ENCODE measurements at places on chromosomes 2 and 18.
A peak's percentile ranks its signal among the peaks of the same experiment; 100 is the strongest.

GRCh38 chr2:238947920-238948710 lies 100.2 kb downstream of the TWIST2 start:
- no peak for DNase-seq

GRCh38 chr2:196652869-196653268 lies 13.4 kb downstream of the CCDC150 start:
- DNase-seq: no peak

GRCh38 chr18:70405052-70405451 lies 116.2 kb downstream of the SOCS6 start:
- no peak for DNase-seq

DNA sequence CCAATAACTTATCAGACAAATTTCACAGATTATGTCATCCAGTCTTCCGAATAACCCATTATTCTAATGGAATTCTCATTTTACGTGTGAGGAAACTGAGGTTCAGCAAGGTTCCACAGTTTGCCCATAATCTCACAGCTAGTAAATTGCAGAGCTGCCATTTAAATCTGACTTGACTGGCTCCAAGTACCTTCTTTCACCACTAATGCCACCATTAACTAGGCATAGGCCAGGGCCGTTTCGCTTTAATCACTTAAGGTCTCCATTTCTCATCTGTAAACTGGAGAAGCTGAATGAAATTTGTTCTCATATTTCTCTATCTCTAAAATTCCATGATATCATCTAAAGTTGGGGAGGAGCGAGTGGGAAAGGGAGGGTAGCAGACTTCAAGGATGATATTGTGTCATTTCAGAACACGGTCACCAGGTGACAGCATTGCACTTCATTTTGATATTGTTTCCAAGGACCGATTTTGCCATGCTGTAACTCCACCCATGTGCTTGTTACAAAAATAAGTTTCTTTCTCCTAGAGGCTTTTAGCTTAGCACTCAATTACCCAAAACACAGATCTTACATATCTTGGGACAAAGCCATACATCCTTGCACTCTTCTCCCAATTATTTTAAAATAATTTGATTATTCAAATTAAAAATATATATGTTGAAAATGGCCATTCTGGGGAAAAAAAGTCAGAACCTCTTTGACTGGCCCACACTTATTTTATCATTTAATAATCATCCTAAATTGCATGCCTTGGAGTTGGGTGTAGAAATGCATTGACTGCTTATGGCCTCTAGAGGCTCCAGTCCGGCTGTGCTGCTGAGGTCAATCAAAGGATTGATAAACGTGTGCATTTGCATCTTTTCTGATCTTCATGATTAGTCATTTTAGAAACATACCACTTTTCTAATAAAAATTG lies 123.8 kb downstream of the AKAIN1 start:
- peak; percentile 43 for DNase-seq

GRCh38 chr2:26627350-26628105 lies 13.6 kb downstream of the CIB4 start:
- DNase-seq: no peak

DNA sequence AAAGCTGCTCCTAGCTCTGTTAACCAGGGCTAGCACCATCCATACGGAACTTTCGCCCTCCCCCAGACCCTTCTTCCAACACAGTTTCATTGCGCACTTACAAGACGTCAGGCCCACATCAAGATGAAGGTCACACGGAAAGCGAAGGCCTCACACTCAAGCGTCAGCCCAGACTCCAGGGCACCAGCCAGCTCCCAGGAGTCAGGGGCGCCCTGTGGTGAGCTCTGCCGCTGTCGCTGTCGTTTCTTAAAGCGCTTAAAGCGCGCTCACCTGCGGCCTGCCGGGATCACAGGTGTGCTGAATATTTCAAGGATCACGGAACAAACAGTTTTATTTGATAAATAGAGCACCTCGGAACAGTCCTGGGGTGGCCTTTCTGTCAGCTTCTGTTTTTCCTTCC lies 163.1 kb downstream of the CDH20 start:
- DNase-seq: no peak

DNA sequence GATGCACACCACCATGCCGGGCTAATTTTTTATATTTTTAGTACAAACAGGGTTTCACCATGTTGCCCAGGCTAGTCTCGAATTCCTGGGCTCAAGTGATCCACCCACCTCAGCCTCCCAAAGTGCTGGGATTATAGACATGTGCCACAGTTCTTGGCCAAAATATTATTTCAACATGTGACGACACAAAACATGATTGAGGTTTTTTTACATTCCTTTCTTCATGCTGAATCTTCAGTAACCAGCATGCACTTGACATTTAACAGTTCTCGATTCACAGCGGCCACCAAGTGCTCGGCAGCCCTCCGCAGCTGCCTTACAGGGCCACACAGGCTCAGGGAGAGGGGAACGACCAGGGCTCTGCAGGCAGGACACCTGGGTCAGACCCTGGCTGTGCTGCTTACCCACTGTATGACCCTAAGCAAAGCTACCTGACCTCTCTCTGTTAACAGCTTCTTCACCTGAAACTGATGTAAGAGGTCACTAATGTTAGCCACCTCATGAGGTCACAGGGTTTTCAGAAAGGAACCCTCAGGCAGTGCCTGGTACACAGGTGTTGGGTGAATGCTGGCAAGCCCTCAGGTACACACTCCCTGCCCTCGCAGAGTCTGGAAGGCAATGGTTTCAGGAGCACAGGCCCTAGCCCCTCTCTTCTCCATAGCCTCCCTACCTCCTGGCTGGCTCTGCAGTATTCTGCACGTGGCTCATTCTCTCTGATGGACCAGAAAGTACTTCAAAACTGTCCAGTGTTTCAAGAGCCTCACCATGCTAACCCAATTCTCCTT lies 25.7 kb downstream of the TUBB6 start:
- no peak for DNase-seq

GRCh38 chr2:102736110-102736409 lies 25.8 kb upstream of the TMEM182 start:
- no peak for DNase-seq

DNA sequence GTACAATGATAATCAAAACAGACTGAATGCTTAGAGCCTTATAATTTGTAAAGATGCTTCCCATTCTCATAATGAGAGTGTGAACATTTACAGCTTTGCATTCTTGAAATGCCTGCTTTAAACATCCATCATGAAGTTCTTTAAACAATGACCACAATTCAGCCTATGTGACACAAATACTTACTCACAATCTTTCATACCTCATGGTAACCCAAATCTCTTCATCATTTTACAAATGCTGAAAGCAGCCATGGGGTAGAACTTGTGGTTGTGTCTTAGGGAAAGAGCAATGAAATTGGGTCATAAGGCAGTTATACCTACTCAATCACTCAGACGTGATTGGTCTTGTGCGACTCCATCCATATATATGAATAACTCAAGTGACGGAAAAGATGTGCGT lies 140.7 kb downstream of the RND3 start:
- DNase-seq: no peak

DNA sequence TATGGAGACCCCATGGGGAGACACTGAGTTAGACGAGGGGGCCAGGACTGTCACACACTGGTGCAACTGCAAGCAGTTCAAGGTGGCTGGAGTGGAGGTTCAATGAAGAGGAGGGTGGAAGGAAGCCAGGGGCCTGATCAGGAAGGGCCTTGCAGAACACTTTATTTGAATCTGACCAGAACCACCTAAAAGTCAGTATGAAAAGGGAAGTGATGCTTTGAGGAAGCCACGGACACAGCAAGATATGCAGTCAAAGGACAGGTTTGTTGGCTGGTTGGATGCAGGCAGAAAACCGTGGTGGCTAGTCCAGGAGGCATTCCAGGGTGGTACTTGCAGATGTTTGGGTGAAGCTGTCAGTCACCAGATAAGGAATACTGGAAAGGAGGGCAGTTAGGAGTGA lies 3.5 kb upstream of the FAM124B start:
- no peak for DNase-seq

- DNase-seq: no peak
These were observed 218.5 kb downstream of the TFCP2L1 start for GRCh38 chr2:121066526-121066925.

DNA sequence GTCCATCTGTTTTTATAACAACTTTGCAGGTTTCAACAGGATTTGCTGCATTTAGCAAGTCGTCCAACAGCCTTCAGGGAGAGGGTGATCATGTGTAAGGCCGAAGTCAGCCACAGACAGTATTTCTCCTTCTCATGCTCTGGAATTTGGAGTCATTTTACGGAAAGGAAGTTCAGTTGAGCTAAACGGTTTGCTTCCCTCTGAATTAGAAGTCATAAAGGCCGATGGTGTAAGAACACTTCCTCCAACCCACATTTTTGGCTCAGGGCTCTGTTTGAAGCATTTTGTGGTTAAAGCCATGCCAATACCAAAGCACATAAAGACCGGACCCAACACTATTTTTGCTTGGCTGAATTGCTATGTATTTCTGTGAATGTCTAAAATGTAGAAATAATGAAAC lies 129.5 kb downstream of the TMEM182 start:
- no peak for DNase-seq

DNA sequence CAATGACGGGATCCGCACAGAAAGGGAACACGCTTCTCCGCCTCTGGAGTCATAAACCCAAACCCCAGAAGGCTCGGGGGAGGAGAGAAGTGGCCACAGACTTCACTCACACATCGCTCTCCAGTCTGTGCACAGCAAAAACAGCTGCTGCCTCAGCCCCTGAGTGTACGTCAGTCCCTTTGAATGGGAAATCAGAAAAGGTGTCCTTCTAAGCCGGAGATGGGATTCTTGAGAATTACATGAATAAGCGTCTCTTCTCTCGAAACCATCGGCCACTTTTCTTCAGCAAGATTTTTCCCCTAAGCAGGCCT lies 78.3 kb downstream of the PDCL3 start:
- no peak for DNase-seq

GRCh38 chr2:48946449-48947048 lies 191.0 kb upstream of the LHCGR start:
- DNase-seq: peak; percentile 36

GRCh38 chr2:20562540-20563225 lies 88.2 kb downstream of the HS1BP3 start:
- DNase-seq: no peak

DNA sequence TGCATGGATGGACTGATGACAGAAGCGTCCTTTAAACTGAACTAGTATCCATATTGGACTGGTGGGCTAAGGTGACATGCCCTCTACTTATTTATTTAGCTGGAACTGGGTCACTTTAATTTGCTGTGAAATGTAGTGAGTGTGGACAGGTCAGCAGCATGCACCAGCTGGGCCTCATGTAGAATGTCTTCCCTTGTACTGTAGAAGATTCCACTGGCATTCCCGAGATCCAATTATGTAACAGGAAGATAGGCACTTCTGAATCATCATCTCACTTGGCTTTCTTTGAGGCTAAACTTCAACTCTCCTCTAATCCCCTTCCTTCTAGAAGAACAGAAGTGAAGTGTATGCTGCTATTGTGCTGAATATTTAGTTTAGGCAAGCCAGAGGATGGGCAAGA lies 296.2 kb downstream of the SLC8A1 start:
- no peak for DNase-seq

DNA sequence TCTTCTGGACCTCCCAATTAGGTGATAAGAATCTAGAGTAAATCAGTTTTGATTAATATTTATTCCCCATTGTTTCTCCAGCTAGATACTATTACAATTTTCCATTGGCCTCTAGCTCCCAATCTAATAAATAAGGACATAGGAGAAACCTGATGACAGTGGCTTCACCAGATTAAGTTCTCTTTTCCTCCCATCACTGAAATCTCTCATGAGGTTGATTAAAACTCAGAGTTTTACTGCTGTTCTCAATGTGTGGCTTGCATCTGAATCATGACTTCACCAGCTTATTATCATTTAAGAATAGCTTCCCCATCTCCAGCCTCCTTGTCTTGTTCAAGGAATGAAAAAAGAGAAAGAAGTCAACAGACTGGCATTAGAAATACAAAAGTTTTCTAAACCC lies 3.9 kb upstream of the CCDC102B start:
- no peak for DNase-seq

DNA sequence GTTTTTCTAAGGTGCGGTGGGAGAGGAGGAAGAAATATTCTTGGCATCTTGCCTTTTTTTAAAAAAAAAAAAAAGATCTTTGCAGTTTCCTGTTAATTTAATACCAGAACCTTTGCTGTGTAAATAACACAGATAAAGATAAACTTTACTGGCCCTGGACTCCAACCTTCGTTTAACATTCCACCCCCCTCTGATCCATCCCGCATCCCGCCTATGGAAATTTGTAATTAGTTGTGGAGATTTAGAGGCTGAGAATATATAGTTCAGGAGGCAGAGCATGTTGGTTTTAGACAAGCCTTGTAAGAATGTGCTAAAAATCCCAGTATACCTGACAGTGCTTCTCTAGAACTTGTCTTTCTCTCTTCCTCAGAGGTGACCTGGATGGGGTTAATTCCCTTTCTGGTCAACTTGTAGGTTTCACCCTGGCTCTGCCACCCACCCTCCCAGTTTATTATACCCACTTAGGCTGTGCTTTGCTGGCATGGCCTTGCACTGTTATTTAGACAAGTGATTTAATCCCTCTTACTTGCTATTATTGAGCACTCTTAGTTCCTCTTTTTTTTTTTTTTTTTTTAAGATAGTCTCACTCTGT lies 2.9 kb upstream of the C2orf72 start:
- no peak for DNase-seq

- DNase-seq: peak; percentile 88
These were observed 6.3 kb downstream of the ANKRD53 start for GRCh38 chr2:70984576-70985282.

DNA sequence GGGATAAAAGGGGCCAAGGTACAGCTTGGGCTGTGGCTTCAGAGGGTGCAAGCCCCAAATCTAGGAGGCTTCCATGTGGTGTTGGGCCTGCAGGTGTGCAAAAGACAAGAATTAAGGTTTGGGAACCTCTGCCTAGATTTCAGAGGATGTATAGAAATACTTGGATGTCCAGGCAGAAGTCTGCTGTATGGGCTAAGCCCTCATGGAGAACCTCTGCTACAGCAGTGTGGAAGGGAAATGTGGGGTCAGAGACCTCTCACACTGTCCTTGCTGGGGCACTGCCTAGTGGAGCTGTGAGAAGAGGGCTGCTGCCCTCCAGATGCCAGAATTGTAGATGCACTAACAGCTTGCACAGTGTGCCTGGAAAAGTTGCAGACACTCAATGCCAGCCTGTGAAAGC lies 880.6 kb upstream of the ID2 start:
- DNase-seq: no peak

- DNase-seq: peak; percentile 50
These were observed 18.9 kb downstream of the SMAD7 start for GRCh38 chr18:48931680-48932461.

GRCh38 chr18:55509631-55510324 lies 78.2 kb downstream of the TCF4 start:
- DNase-seq: no peak
